ENCODE measurements at places on chromosomes 6 and 20.

DNA sequence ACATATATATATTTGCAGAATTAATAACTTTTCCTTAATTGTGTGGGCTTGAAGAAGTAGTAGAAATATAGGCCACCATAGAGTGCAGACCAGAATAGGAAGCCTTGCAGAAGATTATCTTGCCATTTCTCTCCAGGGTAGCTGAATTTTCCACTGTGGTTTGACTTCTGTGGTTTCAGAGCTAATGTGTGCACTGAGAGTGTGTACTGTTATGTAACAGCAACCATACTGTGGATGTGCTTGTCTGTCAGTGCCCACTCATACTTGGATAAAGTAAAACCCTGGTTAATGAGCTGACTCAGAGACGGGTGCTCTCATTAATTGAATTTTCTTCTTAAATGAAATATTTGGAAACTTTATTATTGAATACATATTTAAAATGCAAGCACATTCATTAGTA is 57.2 kb downstream of the CEP43 start:
- no peak for DNase-seq

DNA sequence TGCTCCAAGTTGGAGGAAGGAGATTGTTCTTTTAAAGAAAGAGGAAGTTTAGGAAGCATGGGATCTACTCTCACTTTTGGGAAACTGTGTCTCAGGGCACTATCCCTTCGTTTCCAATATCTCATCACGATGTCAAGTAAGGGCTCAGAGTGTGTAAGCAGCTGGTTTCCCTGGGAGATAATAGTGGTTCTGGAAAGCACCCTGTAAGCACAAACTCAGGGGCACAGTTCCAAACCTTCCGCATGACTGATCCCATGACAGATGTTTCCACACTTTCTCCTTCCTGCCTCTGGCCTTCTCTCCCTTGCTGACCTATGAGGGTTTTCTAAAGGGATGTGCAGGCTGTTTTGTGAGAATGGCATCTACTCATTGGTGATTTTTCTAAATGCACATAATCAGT is 33.9 kb downstream of the ADTRP start:
- DNase-seq: no peak

DNA sequence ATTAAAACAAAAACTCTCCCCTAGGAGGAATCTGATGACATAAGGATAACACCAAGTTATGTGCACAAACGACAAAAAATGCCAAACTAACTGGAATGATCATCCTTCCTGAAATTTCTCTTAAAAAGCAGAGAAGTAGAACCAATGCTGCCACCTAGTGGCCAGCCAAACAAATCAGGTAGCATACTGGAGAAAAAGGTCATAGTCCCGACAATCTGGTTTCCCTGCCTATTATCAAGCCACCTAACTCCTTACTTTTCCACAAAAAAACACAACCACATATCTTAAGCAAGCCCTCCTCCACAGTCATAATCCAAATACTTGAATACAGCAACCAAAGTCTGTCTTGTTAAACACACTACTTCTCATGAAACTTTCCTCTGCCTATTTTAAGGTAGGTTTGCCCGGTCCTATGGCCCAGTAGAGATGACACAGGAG is 5.3 kb downstream of the OARD1 start:
- no peak for DNase-seq

GRCh38 chr20:5504061-5504739 is 187.4 kb upstream of the PROKR2 start:
- DNase-seq: no peak

DNA sequence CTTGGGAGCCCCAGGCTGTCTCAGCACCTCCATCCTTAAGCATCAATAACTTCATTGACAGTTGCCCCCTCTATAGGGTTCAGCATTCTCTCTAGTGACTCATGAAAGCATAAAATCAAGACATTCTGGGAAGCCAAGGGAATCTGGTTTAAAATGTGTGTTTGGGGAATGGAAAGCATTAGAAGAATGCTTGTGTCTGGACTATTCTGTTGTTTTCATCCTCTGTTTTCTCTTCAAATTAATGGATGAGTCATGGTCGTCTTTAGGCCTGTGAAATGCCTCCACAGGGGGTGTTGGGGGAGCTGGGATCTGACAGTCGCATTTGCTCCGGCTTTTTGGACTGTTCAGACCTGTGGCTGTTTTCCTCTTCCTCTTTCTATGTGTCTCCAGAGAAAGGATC is 279.7 kb downstream of the CDC5L start:
- DNase-seq: no peak

DNA sequence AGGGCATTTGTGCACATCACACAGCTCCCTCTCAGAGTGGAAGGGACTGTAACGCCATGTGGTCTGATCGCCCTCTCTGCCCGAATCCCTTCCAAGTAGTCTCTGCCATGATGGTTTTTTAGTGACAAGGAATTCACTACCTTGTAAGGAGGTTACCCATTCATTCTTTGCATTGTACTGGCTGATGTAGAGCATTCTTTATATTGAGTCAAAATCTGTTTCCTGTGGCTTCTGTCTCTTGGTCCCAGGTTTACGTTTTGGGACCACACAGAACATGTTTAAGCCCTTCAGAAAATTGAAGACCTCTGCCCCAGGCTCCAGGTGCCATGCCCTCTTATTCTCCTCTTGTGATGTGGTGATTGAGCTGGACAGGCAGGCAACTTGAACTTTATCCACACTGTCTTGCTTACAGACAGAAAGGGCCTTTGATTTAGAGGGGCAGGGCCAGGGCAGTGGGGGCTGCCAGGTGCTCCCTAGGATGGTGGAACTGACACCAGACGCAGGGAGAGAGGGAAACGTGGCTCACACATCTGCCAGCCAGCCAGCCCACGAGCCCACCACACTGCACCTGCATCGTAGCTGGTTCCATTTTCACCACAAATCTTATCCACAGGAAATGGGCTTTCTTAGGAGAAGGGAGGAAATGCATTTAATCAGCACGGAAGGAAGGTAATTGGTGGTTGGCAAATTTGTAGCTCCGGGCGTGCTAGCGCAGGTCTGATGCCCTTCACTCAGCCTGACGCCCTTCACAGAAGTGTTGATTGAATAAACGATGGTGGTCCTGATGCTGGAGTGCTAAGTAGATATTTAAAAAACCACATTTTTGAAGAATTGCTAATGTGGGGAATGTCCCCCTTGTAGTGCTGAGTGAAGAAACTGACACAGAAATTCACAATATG is 78.2 kb downstream of the TCP11 start:
- no peak for DNase-seq

DNA sequence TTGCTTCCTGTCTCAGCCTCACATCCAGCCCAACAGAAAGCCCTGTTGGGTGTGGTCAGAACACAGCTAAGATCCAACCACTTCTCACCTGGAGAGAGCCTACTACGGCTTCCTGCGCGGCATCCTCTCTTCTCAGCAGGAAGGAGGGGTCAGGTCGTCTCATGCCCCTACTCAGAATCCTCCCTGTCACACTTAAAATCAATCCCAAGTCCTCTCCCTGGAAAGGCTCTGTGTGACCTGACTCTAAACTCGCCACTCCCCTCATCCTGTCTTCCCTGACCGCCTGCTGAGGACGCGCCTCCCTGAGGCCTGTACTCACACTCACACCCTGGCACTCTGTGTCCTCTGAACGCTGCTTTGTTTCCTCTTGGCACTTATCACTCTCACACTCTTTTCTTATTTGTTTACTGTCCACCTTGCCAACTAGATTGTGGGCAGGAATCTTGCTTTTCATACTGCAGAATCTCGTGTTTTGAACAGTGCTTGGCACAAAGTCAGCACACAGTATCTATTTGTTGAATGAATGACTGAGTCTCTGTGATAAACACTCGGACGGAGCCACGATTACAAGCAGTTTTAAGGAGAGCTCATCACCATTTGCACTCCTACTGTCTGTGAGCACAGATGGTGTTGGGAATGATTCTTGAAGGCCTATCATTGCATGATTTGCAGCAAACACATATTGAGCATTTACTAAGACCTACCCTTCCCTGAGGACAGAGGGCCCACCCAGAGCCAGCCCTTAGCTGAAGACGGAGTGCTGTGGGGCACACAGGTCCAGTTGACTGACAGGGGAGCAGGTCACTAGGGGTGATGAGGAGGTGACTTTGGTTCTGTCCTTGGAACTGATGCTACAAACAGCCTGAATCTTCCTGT is 18.7 kb downstream of the RAB5IF start:
- DNase-seq: no peak

- DNase-seq: no peak
These were observed 116.1 kb upstream of the CCN2 start for GRCh38 chr6:132067286-132067685.

DNA sequence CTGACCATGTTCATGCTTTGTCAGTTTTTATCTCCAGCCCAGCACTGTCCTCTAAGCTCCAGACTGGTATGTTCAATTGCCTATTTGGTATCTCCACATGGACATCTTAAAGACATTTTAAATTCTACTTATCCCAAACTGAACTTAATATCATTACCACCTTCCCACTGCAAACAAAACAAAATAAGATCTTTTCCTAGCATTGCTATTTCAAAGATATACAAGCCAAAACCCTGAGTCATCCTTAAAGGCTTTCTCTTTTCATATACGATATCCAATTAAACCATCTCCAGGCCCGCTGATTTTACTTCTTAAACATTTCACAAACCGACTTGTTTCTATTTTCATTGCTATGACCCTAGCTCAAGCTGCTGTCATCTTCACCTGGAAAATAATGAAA is 35.1 kb upstream of the HS3ST5 start:
- no peak for DNase-seq

Measured in activated naive CD8-positive, alpha-beta T cell treated with anti-CD3 and anti-CD28 coated beads, Interleukin-2, amount 50 U/mL, for 16 hours (primary cell).